NCI-H146 (cell line): ENCODE measurements at places on chromosomes 2 and 18.
A peak's percentile ranks its signal among the peaks of the same experiment; 100 is the strongest.

DNA sequence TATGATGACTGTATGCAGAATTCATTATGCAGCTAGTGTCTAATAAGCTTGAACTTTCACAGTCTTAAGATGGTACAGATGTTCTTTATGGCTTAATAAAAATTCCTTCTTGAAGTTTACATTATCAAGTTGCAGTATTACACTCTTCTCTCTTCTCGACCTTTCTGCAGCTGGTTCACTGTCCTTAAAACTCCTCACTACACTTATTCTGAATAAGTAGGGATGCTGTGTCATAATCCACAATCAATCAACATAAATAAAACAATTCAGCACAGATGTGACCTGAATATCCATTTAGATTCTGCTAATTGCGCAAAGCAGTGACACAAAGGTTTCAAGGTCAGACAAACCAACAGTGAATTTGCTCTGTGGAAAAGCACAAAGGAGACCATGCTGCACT is 356.8 kb downstream of the SUCLG1 start:
- no peak for DNase-seq

DNA sequence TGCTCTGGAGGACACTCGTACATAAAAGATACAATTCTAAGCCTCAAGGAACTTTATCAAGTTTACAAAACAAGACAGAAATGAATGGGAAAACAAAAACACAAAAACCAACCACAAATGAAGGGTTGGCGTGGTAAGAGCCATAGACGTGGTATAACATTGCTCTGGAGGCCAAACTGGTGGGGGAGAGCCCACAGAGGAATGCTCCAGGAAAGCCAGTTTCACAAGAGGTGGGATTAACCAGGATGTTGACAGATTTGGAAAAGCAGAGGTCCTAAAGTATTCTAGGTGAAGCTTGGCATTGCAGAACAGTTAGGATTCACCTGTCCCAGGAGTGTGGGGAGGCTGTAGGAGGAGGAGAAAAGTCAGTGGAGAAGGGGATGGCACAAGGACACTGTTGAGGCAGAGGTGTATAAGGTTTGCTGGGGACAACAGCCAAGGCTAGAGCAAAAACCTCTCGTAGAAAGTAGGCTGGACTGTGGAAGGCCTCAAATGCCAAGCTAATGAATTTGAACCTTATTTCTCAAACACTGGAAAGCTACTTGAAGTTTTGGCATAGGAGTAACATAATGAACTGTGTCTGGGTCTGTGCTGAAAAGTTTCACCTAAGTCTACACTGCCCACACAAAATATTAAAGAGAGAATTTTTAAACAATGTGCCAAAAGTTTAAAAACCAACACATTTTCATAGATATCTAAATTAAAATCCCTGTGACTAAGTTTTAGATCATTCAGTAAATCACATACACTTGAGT is 135.1 kb downstream of the THADA start:
- DNase-seq = no peak

DNA sequence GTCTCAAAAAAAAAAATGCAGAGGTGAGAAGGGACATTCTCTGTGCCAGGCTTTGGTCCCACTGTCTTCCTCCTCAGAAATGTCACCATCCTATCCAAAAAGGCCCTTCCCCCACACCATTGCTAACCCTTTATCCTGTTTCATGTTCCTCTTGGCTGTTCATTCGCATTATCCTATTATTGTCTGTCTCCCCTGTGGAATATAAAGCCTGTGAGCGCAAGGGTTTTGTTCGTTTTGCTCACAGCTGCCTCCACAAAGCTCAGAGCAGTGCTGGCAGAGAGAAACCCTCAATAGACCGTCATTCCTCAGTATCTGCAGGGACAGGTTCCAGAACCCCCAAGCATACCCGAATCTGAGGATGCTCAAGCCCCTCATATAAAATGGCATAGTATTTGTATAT is 91.8 kb downstream of the LOXHD1 start:
- no peak for DNase-seq

DNA sequence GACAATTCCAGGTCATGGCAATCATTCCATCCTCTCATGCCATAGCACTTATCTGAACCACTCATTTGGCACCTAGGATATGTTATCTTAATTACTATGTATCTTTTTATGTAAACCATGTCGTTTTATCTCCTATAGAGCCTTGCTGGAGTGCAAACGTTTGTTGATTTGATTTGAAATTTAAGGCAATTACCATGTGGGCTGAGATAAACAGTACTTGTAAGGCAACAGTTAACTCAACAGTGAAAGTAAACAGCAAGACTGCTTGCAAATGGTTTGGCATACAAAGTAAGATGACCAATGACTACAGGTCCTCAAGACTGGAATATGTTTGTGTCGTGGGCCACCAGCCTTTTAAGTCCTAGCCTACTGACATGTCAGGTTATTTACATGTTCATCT is 133.7 kb upstream of the ZFP36L2 start:
- peak; percentile 70 for DNase-seq

GRCh38 chr18:4016391-4017049 is 438.6 kb downstream of the DLGAP1 start:
- DNase-seq = no peak

DNA sequence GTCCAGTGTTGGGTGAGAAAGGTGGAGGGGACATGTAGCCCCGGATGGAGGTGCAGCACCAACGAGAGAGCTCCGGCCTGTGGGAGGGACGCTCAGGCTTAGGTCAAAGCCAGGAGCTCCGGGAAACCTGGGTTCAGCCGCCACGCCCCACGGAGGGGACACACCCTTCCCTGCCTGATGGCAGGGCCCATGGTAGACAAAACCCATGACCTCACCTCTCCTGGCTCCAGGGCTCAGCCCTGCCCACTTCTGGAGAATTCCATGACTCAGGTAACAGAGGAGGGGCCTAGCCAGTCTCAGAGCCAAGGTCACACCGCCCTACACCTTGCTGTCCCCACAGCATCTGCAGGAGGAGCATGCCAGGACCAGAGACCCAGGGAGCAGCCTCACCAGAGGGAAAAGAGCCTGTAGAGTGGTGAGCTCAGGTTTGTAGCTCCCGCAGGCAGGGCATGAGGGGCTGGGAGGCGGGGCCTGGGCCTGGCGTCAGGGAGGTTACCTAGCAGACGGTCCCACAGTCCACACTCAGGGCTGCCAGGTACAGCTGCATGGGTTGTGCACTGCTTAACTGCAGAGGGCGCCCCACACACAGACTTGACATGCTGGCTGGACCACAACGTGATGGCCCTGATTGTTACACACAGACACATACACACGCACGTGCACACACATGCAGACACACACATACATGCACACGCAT is 70.8 kb upstream of the SMAD7 start:
- peak; percentile 79 for DNase-seq

- DNase-seq = peak; percentile 99
These were observed at the start of gene TMX3 for GRCh38 chr18:68714712-68715496. TMX3 (minus strand) TSS chr18:68715108; CDS start chr18:68714981, 127 bp downstream.

- DNase-seq = no peak
These were observed 91.0 kb downstream of the TMEM17 start for GRCh38 chr2:62415019-62415431.

- no peak for DNase-seq
These were observed 72.5 kb downstream of the KCNH7 start for GRCh38 chr2:162766092-162766491.

DNA sequence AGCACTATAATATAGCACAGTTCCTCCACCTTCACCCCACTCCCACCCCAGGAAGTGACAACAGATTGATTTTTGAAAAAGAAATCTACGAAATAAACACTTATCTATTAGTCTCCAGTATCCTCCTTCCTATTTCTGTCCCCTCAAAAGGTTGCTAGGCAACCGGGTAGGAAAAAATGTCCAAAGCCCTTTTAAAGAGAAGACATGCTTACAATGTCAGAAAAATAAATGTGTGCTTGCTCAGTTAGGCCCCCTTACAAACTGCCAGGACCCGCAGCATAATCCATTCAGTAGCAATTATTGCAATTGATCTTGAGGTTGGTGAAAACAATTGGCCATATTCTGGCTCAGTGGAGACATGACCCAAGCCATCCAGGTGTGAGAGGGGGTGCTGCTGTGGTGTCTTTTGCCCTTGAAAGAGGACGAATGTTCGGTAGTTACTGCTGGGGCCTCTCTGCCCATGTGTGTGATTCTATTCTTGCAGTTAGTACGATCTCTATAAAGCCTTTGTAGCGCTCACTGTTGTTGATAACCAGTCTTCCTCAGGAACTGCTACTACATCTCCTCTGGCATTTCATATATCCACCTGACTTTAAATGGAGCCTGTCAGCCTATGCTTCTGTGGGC is 144.3 kb downstream of the MYO3B start:
- DNase-seq = peak; percentile 31

- DNase-seq = no peak
These were observed 40.3 kb downstream of the CYP27C1 start for GRCh38 chr2:127179766-127180165.

GRCh38 chr2:221310730-221311129 is 261.4 kb downstream of the EPHA4 start:
- DNase-seq = no peak

DNA sequence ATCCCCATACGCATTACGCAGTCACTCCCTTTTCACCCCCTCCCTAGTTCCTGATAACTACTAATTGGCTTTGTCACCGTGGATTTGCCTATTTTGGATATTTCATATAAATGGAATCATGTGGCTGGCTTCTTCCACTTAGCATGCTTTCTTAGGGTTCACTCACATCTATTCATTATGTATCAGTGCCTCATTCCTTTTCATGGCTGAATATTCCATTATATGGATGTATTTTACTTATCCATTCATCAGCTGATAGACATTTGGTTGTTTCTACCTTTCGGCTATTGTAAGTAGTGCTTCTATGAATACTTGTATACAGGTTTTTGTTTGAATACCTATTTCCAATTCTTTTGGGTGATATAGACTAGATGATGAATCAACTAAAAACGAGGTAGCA is 4.9 kb downstream of the ATP5MC3 start:
- no peak for DNase-seq

DNA sequence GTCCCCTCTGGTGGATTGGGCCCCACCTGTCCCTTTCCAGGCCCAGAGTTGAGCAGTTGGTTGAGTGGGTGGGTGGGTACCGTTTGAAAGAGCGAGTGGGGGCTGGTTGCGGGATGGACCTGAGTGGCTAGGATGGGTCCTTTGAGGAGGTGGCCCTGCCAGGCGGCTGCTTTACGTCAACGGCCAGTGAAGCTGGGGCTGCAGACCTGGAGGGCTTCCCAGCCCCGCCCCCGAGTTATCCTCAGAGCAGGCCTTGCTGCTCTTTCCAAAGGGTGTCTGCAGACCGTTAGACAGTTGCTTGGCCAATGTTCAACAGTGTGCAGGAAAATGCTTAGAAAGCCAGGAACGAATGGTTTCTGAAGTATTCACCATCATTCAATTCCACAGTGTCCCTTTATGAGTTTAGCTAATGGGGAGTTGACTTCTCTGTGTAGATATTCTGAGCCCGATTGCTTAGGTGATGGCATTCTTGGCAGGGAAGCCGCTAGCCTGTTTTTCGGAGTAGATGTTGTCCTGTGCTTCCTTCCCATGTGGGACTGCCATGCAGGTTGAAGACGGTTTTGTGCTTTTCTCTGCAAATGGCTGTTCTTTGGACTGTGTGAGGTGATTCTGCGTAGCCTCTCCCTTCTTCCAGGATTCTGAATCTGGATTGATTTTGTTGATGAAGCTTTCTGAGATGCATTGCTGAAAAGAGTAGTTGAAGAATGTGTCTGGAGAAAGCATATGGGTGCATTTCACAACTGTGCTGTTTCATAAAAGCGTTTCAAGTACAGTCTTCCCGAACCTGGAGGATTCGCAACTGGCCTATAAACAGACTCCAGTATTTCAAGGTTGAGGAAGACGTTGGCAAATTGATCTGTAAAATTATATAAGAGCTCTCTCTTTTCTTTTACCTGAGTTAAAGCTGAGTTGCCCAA is 45.8 kb downstream of the LDLRAD4 start:
- no peak for DNase-seq

GRCh38 chr2:105438104-105438929 is 39.5 kb upstream of the FHL2 start:
- DNase-seq = peak; percentile 46
